ENCODE measurements at places on chromosomes 5 and 9.

DNA sequence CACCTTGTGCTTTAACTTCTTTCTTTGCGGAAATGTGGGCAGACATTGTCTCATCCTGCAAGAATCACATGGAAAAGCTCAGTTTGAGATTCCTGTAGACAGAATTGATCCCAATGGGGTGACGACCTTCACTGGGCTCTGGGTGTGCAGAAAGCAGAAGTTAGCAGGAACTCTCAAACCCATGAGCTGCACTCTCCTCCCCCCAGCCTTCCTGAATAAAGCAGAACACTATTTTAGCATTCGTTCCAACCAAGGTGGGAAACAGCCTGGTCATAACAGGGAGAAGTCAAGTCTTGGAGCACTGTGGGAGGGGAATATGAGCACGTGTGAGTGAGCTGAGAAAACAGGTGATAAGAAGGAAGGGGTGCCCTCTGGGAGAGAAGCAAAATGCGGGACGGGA lies 87.4 kb upstream of the FER start:
- DNase-seq, result no peak

- no peak for DNase-seq
These were observed 1.0 kb upstream of the TLE1 start for GRCh38 chr9:81690251-81690851.

DNA sequence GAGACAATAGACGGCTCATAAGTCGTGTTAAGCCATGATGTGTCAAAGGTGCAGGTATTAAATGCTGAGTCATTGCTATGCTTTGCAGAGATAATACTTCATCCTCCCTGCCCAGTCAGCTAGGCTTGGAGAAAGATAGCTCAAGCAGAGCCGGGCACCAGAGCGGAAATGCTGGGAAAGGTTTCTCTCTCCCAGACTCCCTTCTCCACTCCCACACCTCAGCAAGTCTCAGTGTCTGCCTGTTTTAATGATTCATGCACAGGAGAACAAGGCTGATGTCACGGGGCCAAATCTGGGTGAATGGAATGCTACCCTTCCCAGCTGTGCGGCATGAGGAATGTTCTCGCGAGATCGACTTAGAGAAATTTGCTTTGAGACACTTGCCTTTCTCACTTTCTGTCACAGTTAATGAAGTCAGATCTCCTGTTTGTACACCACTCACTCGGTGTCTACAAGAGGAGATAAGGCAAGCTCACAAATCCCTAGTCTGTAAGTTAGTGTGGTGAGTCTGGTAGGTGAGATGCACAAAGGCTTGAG lies 204.4 kb downstream of the EFNA5 start:
- DNase-seq, result no peak

DNA sequence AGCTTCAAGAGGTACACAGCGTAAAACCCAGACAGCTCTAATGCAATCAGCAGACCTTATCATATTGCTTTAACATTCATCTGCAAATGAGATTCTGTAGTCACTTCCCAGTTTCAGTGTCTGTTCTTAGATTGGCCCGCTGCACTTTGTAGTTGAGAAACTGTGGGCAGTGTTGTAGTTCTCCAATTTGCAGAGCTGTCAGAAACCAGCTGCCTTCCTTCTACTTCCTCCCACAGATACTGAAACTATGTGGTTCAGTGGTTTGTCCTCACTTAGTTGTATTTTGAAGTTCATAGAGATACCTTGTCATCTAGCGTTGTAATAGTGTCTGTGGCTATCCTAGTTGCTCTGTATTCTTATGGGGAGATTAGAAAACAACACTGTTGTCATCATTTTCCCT lies 39.6 kb upstream of the TRIM36 start:
- no peak for DNase-seq

- no peak for DNase-seq
These were observed 230.8 kb downstream of the AGTPBP1 start for GRCh38 chr9:85510830-85511504.

DNA sequence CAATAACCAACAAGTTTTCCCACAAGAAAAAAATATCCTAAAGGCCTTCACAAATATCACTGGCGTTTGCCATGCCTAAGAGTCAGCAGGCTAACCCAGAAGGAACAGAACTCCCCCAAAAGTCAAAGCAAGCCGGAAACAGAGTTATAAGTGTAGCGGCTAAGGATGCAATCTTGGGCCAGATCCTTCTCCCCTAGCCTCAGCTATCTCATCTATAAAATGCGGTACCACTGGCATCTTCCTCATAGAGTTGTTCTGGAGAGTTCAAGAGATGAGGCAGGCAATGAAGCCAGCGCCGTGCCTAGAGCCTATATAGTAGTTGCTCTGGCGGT lies 632 bp downstream of the DPM2 start:
- no peak for DNase-seq

DNA sequence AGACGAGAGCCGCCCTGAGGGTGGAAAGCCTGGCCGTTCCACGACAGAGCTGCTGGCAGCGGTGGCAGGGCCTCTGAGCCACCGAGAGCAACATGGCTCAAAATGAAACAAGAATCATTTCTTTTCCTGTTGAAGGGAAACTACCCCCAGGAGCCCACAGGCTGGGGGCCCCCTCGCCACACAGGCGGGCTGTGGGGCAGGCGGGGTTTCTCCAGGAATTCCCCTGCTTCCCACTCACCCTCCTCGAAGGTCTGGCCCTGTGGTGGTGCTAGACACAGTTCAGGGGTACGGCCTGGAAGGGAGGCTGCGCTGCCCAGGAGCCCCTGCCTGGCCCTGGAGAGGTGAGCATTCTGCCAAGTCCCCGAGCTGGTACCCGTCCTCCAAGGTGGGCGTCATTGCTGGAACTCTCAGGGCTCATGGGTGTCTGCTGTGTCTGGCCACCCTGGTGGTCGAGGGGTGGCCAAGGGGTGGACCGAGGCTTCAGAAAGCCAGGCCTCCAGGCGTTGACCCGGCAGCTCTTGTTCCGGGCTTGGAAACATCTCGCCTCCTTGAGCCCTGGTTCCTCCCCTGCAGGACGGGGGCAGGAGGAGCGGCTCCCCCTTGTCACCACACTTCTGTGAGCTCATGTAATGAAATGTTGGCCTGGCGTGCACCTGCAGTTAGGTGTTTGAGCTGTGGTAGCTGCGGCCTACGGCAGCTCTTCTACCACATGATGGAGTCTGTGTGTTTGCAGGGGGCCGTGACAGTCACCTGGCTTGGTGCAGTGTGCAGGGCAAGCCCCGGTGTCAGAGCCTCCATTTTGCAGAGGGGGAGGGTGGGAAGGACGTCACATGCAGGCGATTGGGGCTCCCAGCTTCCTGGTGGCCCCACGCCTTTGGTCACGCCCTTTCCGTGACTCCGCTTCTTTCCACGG lies 65.3 kb downstream of the RXRA start:
- DNase-seq, result no peak

- DNase-seq, result no peak
These were observed 70.9 kb downstream of the EGFLAM start for GRCh38 chr5:38329132-38329715.

GRCh38 chr9:89864731-89865130 lies 259.9 kb downstream of the GADD45G start:
- DNase-seq, result no peak

GRCh38 chr5:65482296-65482735 lies 596 bp upstream of the ADAMTS6 start:
- DNase-seq, result no peak

GRCh38 chr5:77957-78804 lies 13.8 kb upstream of the PLEKHG4B start:
- peak; percentile 27 for DNase-seq

- DNase-seq, result no peak
These were observed 78.2 kb downstream of the GCNT1 start for GRCh38 chr9:76537150-76537646.

- DNase-seq, result no peak
These were observed 50.0 kb upstream of the SUSD3 start for GRCh38 chr9:93008457-93008856.

DNA sequence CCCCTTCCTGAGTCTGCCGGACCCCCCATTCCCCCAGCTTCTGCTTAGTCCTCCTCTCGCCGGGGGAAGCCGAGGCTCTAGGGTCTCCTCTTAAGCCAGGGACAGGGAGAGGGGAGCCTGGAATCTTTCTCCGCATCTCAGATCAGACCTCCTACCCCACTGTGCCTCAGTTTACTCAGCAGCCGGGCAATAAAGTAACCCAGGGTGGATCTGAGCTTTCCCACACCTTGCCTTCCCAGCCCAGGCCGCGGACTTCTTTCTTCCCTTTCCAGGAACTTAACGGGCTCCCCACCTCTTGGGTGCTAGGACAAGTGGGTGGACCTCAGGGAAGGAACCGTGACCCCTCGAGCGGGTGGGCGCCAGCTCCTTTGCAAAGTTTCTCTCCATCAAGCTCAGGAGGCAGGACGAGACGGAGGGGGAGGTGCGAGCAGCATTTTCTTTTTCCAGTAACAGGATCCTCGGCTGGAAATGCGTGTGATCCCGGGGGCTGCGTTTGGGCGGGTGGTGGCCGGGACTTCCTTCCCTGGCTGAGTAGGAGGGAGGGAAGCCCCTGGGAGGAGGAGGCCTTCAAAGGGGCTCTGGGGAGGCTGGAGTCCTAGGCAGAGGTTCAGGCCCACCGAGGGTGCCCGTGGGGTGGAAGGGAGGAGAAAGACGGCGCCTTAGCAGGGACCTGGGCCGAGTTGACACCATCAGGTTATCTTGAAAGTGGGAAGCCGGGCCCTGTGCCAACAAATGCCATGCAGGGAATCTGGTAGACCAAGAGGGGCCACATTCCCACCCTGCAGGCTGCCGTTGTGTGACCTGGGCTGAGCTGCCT lies 795 bp downstream of the DAB2IP start:
- no peak for DNase-seq

- DNase-seq, result no peak
These were observed 18.8 kb upstream of the KCNIP1 start for GRCh38 chr5:170484847-170485615.

GRCh38 chr9:87580941-87581438 lies 83.3 kb downstream of the DAPK1 start:
- DNase-seq, result no peak

DNA sequence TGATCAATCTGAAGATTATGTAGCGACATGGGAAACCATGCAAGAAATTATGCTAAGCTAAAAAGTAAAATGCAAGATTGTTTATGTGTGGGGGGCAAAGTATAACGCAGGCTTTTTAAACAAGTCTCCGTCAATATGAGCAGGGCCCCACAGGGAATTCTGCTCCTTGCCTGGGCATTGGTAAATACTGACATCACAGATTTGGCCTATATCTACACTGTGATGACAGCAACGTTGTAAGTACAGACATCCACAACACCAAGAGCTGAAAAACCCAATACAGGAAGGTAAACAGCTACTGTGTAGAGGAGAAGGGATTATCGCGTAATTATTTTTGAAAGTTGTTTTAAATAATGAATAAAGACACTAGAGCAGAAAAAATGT lies 74.5 kb upstream of the SLC25A51 start:
- DNase-seq, result no peak

DNA sequence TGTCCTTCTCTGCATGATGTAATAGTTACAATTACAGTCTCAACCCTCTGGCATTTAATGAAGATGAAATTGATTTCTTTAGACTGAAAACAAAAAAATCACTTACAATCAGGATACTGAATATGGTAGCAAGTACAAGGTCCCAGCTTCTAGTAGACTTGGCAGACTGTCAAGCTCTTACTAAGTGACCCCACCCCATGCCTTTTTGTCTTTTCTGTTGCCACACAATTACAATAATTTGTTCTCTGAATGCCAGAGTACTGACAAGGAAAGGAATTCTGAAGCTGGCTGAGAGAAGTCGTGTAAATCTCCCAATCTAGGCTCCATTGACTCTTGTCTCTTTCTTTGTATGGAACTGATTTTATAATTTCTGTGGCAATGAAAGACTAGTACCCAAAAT lies 154.2 kb downstream of the TMC1 start:
- no peak for DNase-seq

- no peak for DNase-seq
These were observed 11.0 kb upstream of the CEL start for GRCh38 chr9:133050781-133051180.

DNA sequence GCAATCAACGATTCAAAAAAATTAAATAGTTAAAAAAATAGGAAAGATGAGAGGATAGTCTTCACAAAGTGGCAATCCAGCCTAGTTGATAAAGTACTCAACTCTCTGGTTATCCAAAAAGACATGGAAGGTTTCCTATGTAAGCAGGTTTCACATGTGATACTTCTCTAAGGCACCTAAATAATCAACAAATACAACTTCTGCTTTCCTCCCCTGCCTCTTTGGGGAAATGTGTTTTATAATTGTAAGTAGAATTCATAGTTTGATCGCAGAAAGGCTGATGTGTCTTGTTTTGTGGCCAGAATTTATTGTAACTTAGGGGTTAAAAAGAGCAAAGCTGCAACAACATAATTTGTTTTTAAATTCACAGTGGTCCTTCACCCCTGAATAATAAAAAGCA lies 855.5 kb upstream of the DMAC1 start:
- no peak for DNase-seq

DNA sequence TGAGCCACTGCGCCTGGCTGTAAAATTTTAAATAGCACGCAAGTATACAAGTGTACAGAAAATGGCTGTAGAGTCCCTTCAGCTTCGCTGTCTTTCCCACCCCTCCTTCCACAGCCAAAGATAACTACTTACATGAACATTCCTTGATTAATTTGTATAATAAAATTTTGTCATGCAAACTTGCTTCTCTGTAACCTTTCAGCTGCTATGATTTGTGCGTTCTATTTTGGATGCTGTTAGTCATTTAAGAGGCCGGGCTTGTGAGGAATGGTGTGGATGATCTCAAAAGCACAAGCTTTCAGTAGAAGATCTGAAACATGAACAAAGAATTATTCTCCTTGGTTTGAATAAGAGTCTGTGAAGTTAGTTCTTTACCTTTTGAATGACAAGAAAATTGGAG lies 115.0 kb upstream of the TLE1 start:
- DNase-seq, result no peak

DNA sequence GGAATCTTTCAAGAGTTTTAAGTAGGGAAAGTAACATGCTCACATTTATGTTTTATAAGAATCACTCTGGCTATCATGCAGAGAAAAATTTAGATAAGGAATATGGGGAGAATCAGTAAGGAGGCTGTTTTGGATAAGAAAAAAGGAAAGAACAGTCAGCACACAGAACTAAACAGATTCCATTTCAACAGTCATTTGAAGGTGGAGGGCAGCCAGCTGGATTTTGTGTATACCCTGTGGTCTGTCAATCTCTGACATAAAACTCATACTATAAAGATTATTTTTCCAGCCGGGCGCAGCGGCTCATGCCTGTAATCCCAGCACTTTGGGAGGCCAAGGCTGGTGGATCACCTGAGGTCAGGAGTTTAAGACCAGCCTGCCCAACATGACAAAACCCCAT lies 64.2 kb downstream of the PCA3 start:
- DNase-seq, result no peak

DNA sequence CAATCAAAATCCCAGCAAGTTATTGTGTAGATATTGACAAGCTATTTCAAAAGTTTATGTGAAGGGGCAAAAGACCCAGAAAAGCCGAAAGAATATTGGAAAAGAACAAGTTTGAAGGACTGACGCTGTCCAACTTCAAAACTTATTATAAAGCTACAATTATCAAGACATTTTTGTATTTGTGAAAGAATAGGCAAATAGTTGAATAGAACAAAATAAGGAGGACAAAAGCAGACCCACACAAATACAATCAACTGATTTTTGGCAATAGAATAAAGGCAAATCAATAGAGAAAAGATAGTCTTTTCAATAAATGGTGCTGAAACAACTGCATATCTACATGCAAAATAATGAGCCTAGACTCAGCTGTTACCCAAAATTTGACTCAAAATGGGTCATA lies 807.7 kb upstream of the CDH6 start:
- no peak for DNase-seq

GRCh38 chr5:151199581-151200185 lies 24.2 kb downstream of the CCDC69 start:
- DNase-seq, result no peak

Measured in NCI-H1930 (cell line).